ENCODE measurements at places on chromosomes 12 and 14.

GRCh38 chr12:49626836-49627235 is 3.5 kb downstream of the PRPF40B start:
- DNase-seq = no peak

GRCh38 chr14:51072976-51073375 is 21.9 kb downstream of the TRIM9 start:
- DNase-seq = no peak

GRCh38 chr14:52443506-52443905 is 108.8 kb downstream of the TXNDC16 start:
- DNase-seq = no peak

- DNase-seq = no peak
Measured at GRCh38 chr12:80698256-80698655, 9.2 kb upstream of the MYF6 start.

DNA sequence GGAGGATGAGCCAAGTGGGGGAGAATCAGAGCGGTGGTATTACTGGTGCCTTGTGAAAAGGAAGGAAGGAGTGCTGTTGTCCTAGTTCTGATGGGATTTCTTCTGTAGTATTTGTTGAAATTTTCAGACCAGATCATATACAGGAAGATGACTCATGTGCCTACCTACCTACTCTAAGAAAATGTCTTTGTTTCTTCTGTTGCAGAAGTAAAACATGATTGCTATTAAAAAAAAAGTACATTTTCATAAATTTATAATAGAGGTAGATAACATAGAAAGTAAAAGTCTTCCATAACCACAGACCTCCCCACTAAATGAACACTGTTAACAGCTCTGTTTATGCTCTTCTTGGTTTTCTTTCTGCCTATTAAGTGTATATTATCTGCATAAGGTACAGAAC is 26.9 kb downstream of the SAMD4A start:
- DNase-seq = no peak

GRCh38 chr12:4482936-4483335 is 37.3 kb upstream of the FGF6 start:
- DNase-seq = no peak

DNA sequence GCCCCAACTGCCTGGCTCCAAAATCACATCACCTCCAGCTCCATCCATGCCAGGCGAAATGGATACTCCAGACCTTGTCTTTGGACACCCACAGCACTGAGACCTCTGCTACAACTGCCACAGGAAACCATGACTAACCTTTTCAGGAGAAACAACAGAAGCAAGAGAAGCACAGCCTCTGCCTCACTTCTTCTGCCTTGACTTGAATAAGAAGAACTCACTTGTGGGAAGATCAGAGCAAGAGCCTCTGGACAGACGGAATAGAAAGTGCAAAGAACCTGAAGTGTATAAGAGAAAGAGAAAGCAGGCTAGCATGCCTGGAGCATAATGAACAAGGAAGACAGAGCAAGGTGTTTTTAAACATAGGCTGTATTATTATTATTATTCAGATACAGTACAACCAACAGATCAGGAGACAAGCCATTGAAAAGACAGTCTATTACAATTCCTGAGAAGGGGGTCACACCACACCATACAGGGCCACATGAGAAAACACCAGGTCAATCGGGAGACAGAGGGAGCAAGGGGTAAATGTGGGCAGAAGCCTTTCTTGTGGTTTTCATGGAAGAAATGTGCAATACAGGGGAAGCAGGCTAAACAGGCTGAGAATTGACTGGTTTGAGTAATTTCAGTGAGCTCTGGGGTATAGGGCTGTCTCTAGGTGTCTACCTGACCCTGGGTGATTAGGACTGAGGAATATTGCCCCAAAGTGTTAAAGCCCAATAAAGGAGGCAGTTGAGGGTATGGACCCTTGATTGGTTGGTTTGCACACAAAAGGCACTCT is 7.4 kb upstream of the OR10P1 start:
- DNase-seq = no peak

- DNase-seq = no peak
Measured at GRCh38 chr12:68119250-68119649, 40.3 kb downstream of the IFNG start.

GRCh38 chr14:53380867-53381225 is 227.7 kb upstream of the DDHD1 start:
- no peak for DNase-seq

DNA sequence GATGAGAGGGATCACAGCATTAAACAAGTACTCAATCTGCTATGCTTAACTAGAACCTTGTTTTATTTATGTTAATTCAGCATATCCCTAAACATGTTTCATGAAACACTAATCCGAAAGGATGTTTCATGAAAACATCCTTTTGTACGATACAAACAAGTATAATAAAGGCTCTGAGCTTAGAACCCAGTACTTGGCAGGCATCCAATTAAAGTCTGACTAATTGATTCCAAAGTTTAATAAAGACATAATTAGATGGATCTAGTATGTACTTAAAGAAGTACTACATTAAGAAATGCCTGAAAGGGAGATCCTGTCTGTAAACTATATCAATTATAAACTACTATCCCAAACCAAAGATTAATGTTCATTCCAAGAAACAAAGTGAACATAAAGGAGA is 51.8 kb downstream of the SCAF11 start:
- DNase-seq = no peak

- no peak for DNase-seq
Measured at GRCh38 chr12:31732926-31733548, 4.2 kb upstream of the AMN1 start.

GRCh38 chr12:48803675-48804074 is 14.6 kb upstream of the CACNB3 start:
- no peak for DNase-seq

- no peak for DNase-seq
Measured at GRCh38 chr14:80310938-80311750, 99.8 kb upstream of the DIO2 start.

- DNase-seq = no peak
Measured at GRCh38 chr12:6065863-6066199, 58.6 kb downstream of the VWF start.

- DNase-seq = peak; percentile 45
Measured at GRCh38 chr12:2963760-2964292, 4.6 kb downstream of the TEAD4 start.

DNA sequence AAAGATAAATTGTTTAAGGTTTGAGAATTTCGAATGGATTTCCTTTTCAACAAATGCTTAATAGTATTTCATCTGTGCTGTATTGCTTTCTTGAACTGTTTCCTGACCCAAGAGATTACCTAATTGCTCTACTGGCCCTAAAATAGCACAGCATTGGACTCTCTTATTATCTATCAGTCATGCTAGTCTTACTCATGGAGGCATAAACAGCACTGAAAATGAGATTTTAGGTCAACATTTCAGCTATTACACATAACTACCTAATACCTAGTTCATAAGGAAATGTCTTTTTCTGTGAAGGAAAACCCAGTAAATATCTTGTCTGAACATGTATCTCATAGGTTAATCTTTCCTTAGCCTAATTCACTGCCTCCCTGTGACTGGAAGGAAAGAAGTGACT is 4.3 kb upstream of the ABCD2 start:
- DNase-seq = no peak

DNA sequence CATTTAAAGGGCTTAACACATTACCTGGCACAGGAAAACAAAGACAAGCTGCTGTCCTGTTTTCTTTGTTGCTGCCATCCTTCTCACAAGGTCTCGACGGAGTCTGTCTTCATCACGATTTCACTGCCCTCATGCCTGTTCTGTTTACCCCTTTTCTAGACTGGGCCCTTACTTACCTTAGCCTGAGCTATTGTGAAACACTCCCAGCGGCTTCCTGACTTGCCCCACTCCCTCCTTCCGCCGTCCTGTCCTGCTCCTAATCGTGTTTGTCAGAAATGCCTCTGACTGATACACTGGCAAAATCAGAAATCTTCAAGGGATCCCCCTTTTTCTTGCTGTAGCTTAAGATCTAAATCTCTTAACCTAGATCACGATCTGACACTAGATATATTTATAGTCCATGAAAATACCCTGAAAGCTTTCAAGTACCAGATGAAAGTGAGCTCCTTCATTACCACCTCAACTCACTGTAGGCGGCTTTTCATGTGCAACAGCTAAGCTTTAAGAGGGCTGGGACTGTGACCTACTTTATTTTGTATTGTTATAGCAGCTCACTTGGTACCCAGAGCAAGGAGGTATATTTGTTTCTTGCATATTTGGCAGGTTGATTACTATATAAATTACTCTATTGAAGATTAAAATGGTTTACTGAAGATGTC is 32.1 kb downstream of the TECPR2 start:
- DNase-seq = no peak

DNA sequence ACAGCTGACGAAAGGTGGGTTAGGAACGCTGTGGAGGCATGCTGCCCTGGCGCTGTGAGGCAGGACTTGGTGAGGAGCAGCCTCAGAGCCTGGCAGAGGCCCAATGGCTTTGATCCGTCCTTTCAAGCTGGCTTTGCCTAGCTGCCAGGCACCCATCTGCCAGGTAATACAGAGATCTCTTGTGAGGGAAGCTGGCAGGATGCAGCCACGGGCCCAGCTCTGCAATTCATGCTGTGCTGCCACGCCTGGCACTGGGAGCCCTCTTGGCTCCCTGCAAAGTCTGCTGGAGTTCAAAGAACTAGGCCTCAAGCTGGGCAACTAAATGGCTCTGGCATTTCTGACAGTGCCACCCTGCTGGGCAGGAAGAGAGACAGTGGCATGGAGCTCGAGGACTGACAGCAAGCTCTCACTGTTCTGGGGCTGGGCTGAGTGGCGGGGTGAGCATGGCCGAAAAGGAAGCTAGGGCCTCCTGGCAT is 18.7 kb downstream of the IQSEC3 start:
- DNase-seq = no peak

GRCh38 chr14:88554457-88555286 is at the start of gene PTPN21:
TSS of gene PTPN21 (minus strand) at chr14:88555007. CDS start at chr14:88550417, 4,590 bp downstream.
- DNase-seq = peak; percentile 69

DNA sequence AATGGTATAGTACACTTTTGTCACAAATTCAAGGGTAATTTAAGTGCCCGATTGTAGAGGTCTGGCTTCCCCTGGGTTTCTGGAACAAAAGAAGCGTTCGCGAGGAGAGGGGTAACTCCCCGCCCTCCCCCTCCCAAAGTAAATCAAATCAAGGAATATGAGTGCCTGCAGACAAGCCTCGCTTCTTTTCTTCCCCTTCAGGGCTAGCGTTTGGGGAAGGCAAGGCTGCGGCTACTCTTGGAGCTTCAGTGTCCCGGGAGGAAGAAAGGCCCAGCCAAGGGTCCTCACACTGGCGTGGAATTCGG is 456 bp upstream of the TMPO start:
- DNase-seq = no peak

GRCh38 chr12:111838353-111838752 is 3.7 kb upstream of the MAPKAPK5 start:
- DNase-seq = no peak

DNA sequence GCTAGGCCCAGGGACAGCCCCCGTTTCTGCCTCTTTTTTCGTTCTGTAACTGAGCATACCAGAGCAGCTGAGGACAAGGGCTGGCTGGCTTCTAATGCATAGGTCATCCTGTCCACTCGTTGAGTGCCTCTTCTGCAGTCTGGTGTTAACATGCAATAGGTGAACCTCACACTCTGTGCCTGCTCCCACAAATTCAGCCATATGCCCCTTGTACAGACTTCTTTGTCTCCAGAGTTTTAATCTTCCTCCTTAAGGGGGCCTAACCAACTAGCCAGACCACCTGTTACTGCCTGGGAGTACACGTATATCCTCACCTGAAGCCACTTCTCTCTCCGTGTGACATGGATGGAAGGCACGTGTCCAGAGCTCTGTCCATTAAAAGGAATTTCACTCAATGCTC is 111.1 kb downstream of the SLC15A4 start:
- no peak for DNase-seq

Measured in uterus (tissue), 4 donors.